Activated T-helper 9 cell treated with anti-CD3 and anti-CD28 coated beads, Interleukin-2, amount 50 U/mL, for 16 hours (primary cell): ENCODE measurements at places on chromosomes 11 and 22.

DNA sequence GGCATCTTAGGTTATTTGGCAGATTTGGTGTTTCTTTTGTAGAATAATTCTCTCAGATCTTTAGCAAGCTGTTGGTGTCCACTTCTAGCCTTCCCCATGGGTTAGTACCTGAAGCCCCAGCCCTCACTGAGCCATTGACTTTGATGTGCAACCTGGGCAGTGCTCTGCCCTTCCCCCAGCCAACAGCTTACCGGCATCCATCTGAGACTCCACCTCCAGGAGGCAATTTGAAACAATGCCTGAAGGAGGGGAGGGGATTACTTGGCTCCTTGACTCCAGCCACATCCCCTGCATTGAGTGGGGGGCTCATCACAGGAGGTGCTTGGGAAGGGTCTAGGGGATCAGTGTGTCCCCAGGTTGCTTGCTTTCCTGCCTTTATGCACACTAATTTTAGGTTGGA, 114.8 kb downstream of the TRIM29 start:
- DNase-seq, result no peak

- no peak for DNase-seq
Measured at GRCh38 chr22:44479662-44480061, 18.4 kb downstream of the RTL6 start.

- no peak for DNase-seq
Measured at GRCh38 chr11:16311831-16312230, 44.5 kb downstream of the SOX6 start.

- DNase-seq, result no peak
Measured at GRCh38 chr11:64243236-64243854, 2.5 kb downstream of the FKBP2 start.

DNA sequence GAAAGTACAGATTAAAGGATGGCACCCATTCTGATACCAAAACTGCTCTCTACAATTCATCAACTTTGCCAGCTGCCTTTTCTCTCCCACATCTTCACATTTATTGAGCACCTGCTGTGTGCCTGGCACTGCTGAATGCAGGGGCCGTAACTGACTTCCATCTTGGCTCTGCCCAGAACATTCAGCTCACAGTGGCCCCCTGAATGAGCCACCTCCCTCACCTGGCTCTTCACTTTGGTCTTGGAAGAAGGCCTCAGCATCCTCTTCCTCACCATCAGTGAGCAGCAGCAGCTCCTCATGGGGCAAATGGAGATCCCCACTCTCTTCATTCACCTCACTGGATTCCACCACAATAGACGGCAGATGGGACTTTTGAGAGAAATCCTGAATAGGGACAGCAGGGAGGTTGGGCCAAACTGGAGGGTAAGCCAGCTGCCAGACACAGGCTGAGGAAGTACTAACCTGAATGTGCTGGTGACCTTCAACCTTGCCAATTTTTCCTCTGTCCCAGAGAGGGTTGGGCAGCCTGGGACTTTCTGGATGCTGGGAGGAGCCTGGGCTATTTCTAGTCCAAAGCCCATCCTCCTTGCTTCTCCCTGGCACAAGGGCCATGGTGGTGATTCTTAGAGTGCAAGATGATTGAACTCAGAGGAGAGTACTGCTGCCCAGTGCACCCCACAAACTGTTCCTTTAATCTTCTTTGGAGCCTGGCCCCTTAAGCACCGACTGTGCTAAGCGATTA, 1.9 kb upstream of the UQCC3 start:
- DNase-seq, result no peak

DNA sequence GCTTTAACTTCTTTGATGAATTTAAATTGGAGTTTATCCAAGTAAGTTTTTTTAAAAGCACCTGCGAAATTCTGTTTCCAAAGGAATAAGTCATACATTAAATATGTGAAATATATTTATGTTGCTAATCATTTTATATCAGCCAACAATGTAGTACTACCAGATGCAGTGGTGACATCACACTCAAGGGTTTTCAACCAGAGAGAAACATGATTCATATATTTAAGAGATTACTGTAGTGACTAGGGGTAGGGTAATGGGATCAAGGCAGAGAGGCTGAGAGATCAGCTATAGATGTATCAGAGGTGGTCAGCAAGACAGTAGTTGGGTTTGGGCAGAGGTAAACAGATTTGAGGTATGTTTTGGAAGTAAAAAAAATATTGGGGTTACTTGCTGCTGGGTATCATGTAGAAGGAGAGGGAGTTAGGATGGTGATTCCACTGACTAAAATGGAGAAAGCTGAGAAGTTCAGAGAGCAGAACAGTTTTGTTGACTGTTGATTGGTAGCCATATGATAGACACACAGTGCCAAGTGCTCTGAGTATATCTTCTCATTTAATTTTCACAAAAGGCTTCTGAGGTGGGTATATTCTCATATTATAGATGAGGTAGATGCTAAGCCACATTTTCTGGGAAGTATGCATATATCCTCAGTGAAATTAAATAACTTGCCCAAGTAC, 39.4 kb downstream of the CEP57 start:
- no peak for DNase-seq

DNA sequence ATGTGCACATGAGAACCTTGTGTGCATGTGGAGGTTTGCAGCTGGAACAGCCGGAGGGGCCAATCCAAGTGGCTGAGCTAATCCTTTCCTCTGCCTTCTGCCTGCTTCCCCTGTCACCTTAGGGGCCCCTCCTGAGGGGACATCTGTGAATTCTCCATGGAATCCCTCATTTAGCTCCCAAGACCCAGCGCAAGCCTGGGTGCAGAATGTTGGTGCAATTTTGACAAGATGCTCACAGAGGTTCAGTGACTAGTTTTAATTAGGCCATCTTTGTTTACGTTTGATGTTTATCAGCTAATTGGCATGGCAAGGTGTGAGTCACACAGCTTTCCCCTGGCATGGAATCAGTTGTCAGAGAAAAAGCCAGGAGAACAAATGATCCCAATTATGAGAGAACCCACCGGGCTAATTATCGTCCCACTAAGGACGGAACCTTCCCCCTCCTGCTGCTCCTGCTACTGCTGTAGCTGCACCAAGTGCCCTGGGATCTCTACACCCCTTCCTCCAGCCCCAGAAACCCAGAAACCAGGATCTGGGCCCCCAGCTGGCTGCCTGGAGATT, 63.6 kb upstream of the PAX6 start:
- no peak for DNase-seq

- DNase-seq, result no peak
Measured at GRCh38 chr22:46362203-46362933, 26.9 kb downstream of the TRMU start.

GRCh38 chr11:123054301-123055065, 7.5 kb downstream of the HSPA8 start:
- no peak for DNase-seq
